ENCODE measurements at places on chromosomes 1 and 21. TPM values are rescaled to one million over a fixed set of nuclear protein-coding genes. Genes with fewer than 3 reads are reported as not detected.

- DNase-seq = no peak
Observed at GRCh38 chr1:171252482-171252881, 4.2 kb downstream of the FMO1 start.

DNA sequence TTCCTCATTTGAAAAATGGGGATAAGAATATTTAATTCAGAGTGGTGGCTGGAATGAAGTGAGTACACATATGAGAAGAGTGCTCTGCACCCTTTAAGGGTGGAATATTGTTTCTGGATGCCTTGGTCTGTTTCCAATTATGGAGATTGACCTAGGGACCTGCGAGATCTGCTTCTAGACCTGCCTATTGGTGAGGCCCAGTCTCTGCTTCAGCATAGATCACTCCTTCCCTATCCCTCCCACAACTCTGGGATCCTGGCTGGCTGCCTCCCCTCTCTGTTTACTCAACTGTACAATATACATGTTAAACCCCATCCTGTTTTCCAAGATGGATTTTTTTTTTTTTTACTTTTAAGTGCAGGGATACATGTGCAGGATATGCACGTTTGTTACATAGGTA is 6.4 kb upstream of the LDLRAD1 start:
- no peak for DNase-seq

DNA sequence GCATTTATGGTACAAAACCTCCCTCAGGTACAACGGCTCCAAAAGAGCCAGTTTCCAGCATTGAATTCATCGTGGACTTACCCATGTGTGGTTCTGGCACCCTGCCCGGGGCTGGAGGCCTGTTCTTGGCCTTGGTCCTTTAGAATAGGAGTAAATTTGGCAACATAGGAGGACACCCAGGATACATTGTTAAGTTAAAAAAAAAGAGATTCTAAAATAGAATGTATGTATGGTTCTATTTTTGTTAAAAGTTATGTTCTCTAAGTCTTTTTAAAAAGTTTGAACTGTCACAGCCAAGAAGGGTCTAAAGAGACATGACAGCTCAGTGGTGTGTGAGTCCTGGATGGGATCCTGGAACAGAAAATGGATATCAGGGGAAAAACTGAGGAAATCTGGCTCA is 25.9 kb downstream of the EPHX1 start:
- no peak for DNase-seq

- no peak for DNase-seq
Observed at GRCh38 chr1:101392552-101392951, 155.7 kb downstream of the S1PR1 start.

Gene ST6GALNAC3
- 4.3 TPM for total RNA-seq

DNA sequence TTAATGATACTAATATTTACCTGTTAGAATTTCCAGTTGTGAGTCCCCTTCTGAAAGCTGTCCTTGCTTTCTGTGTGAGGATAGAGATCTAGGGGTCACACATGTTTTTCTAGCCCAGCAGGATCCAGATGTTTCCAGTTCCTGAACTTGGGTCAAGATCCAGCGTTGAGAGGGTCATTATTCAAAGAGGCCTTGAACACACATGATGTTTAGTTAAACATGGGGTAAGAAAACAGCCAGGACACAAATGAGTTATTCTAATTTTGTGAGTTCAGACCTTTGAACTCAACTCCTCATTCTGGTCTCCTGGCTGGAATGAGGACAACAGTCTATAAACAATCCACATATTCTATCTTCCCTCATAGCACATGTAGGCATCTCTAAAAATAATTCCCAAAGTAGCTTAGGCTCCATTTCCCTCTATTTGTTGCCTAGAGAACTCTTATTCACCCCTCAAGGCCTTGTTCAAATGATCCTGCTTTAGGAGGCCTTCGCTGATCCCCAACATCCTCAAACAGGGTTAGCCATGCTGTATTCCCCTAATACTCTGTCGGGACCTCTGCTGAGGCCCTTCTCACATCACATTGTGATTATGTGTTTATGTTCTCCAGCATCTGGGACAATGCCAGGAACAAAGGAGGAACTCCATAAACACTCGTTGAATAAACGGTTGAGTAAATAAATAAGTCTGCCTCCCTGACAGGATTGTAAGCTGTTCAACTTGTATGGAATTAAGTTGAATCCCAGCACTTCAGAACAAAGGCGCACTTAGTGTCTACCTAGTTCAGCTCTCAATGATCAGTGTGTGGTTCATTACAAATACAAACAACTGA is 15.0 kb upstream of the KCNN3 start:
- no peak for DNase-seq

DNA sequence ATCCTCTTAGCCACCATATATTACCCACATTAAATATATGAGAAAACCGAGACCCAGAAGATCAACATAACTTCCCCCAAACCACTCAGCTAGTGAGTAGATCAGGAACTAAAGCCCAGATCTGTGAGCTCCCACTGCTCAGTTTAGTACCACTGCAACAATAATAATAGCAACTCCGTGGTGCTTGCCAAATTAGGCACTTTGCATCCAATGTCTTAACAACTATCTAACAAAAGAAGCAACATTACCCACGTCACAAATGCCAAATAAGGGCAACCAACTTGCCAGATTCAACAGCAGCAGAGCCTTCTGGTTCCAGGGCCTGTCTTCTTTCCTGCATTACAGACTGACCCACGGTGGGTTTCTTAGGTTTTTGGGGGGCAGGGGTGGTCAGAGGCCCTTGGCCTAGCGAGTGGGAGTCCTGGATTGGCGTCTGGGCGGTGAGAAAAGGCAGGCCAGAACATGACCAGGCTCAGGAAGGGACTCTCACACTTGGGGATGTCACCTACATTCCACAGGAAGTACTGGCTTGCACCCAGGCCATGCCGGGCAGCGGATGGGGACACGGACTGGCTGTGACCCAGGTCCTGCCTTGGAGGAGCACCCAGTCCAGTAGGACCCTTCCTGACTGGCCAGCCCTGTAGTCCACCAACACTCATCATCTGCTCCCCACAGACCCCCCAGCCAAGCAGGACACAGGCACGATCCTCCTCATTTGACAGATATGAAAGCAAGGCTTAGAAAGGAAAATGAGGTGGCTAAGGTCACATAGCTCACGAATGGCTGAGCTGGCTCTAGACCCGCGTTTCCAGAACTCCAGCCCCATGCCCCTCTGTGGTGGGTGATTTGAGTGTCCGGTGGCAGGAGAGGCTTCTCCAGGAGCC is 4.6 kb downstream of the HCRTR1 start:
- no peak for DNase-seq

DNA sequence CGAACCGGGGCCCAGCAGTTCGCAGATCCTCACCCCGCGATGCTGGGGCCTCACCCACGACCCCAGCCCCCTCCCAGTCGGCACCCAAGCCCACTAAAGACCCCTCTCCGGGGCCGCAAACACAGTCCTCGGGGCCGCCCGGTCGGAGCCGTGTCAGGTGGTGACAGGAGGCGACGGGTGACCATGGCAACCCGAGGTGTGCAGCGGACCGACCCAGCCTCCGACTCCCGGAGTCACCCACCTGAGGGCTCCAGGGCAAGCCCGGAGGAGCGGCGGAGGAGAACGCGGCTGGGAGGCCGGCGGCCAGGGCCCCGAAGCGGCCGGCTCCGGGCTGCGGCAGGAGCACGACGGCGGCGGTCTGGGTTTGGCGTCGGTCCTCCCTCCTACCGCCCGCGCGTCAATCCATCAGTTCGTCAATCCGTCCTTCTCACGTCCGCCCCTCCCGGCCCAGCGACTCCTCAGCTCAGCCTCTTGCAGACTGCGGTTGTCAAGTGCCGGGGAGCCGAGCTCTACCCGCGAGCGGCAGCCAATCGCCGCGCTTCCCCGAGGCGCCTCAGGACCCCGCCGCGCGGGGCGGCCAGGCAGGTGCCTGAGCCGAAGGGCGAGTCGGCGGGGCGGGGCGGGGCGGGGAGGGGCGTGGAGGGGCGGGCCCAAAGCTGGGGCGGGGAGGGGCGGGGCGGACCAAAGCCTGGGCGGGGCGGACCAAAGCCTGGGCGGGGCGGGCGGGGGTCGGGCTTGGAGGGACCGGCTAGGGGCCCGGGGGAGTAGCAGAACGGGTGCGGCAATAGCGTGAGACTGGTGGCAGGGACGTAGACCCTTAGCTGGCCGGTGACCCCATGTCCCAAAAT is at the start of gene WDR47:
WDR47 (minus strand) TSS at position 482 of the 848 bp plus-strand sequence. CDS start 18,590 bp downstream, outside the sequence.
- peak; percentile 81 for DNase-seq

Gene PGBD5
- 2.2 TPM for total RNA-seq

Gene AJAP1
- total RNA-seq = 4.0 TPM

DNA sequence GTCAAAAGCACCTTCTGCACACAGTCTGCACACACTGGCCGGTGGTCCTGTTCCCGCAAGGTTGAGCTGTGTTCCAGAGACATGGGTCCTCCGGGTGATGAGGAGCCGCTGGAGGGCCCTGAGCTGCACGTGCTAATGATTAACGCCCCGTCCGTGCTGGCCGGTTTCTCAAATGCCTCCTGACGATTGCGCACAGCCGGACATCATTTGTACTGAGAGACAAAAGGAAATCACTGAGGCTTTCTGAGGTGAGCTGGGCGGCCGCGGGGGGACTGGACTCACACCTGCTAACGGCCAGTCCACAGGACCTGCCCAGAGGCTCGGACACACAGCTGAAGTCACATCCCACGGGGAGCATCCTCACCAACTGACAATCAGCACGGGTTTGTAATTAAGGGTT is 29.2 kb downstream of the POFUT2 start:
- no peak for DNase-seq

DNA sequence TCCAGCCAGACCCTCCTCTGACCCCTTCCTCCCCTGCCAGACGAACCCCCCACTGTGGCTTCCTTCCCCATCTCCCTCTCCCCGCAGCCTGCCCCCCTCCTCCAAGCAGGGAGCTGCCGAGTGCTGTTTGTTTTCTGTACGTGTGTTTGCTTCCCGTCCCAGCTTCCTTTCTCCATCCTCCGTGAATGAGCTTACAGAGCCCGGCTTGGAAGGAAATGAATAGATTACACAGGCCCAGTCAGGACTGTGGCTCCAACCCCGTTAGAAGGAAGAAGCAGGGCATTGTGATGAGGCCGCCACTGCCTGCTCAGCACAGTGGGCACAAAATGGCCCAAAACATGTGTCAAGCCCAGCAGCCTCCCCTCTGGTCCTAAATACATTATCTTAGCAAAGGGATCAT is 123.2 kb downstream of the IGSF21 start:
- no peak for DNase-seq

DNA sequence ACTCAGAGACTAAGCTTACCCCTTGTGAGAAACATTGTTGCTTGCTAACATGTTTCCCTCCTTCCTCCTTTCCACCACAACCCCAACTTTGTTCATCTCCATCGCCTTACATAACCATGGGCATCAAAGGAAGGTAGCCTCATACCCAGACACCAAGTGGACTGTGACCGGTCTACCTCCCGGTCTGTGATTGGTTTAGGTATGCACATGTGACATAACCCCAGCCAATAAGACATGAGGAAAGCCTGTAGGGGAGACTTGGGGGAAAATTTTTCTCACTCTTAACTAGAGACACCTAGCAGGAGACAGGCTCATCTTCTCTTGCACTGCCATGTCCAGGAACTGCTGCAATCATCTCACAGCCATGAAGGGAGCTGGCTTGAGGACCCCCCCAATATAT is 120.7 kb downstream of the CDC7 start:
- no peak for DNase-seq

Gene SV2A
- total RNA-seq = 0.53 TPM

Gene RPE65
- not detected for total RNA-seq

Gene SPATA1
- 0.15 TPM for total RNA-seq

GRCh38 chr1:10280439-10281350 is 70.3 kb downstream of the KIF1B start:
- no peak for DNase-seq

Gene SLAMF8
- 0.79 TPM for total RNA-seq

GRCh38 chr1:56963667-56964066 is 2.1 kb downstream of the C8B start:
- DNase-seq = no peak

Gene LRRC7
- not detected for total RNA-seq

GRCh38 chr1:8425150-8425780 is 107.4 kb downstream of the SLC45A1 start:
- no peak for DNase-seq

DNA sequence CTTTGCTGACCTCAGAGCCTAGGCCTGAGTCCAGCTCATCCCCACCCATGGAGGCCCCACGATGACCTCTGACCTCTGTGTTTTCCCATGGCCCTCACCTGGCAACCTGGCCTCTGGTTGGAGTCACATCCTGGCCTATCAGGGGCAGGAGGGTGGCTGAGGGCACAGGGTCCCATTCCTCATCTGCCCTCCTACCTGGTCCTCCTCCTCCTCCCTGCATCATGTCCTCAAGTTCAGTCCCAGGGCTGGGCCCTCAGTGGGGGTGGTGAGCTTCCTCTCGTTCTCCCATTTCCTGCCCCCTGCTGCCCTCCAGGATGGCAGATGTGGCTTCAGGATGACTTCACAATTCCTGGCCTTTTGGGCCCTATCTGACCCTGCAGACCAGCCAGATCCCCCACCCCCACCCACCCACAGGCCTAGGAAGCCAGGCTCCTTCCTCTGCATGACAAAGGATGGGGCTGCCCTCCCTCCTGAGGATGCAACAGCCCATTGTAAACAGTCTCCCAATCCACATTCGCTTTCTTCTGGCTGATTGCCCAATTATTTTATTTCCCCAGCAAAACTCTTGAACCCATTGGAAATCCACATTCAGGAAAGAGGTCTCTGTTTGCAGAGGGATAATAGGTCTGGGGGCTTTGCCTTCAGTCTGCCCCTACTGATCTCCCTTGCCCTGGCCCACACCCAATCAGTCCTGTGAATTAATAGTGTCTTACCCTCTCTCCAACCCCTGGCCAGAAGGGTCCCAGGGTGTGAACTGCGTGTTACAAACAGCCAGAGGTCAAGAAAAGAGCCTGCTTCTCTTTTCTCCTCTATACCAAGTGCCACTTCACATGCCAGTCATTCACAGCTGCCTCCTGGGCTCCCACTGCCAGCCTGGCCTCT is 10.3 kb upstream of the LEFTY1 start:
- no peak for DNase-seq

Gene C1orf94
- total RNA-seq = not detected

GRCh38 chr1:3055051-3055450 is 14.0 kb upstream of the PRDM16 start:
- DNase-seq = no peak

DNA sequence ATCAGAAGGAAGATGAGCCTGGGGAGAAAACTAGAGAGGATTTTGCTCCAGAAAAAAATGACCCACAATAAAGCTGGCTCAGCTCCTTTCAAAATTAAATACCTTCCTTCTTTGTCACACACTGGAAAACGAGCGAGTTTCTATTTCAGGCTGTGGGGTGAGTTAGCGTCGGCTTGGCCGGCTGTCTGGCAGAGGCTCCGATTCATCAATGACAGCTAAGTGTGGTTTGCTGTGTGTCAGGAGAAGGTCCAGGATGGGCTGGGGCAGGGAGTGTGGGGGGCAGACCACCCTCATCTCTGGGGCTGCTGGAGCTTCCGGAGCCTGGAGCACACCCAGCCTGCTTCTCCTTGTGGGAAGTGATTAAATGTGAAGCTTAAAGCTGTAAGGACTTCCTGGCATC is 120.2 kb downstream of the ETS2 start:
- DNase-seq = no peak

- DNase-seq = no peak
Observed at GRCh38 chr1:246583448-246584185, 17.4 kb downstream of the CNST start.

Gene CADM3
- total RNA-seq = 0.48 TPM

Gene ZNF683
- total RNA-seq = 0.26 TPM

All from esophagus squamous epithelium (tissue), 5 donors.